ENCODE measurements at places on chromosomes 1 and 21.

- H3K4me1 ChIP-seq = peaks cover 8% of the 10 kb centered on the region
- peaks cover 11% of the 10 kb centered on the region for H3K36me3 ChIP-seq
- H3K27ac ChIP-seq = no peak overlapping the region
- no peak for DNase-seq
- no peaks in the 10 kb centered on the region for H3K27me3 ChIP-seq
- no peak overlapping the region for H3K4me3 ChIP-seq
These were observed 135.3 kb downstream of the GABPA start for GRCh38 chr21:25870084-25870483.

DNA sequence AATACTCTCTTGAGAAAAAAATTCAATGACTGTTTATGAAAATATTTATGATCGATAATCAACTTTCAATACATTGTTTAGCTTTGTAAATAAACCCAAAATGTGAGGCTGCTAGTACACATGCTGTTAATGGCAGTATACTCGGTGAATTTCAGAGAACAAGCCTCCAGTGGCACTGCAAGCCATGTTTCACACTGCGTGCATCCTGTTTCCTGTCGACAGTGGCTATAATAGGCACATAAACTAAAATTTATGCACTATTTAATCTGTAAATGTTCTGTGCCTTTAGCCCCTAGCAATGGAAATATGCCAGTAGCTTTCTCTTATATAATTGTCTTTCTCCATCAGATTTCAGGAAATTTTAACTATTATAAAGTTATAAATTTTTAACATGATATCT is 26.3 kb upstream of the RGS18 start:
- no peaks in the 10 kb centered on the region for H3K27me3 ChIP-seq
- H3K36me3 ChIP-seq = no peaks in the 10 kb centered on the region
- H3K4me1 ChIP-seq = no peaks in the 10 kb centered on the region
- no peak overlapping the region for H3K27ac ChIP-seq
- no peak for DNase-seq

- H3K4me3 ChIP-seq = no peak overlapping the region
- H3K4me1 ChIP-seq = peaks cover 8% of the 10 kb centered on the region
- H3K27ac ChIP-seq = no peak overlapping the region
- peaks cover 4% of the 10 kb centered on the region for H3K36me3 ChIP-seq
- peaks cover 18% of the 10 kb centered on the region for H3K27me3 ChIP-seq
These were observed 104.4 kb downstream of the PCBP3 start for GRCh38 chr21:45747802-45748445.

GRCh38 chr1:109478806-109479205 is 4.9 kb upstream of the ATXN7L2 start:
- no peak for DNase-seq
- H3K4me1 ChIP-seq = peaks cover 11% of the 10 kb centered on the region
- no peak overlapping the region for H3K4me3 ChIP-seq
- H3K27me3 ChIP-seq = peaks cover 5% of the 10 kb centered on the region
- peaks cover 20% of the 10 kb centered on the region for H3K36me3 ChIP-seq

GRCh38 chr1:23546897-23547584 is 12.3 kb downstream of the ID3 start:
- no peak for DNase-seq
- H3K27me3 ChIP-seq = no peaks in the 10 kb centered on the region
- peaks cover 36% of the 10 kb centered on the region for H3K4me1 ChIP-seq
- no peak overlapping the region for H3K27ac ChIP-seq

DNA sequence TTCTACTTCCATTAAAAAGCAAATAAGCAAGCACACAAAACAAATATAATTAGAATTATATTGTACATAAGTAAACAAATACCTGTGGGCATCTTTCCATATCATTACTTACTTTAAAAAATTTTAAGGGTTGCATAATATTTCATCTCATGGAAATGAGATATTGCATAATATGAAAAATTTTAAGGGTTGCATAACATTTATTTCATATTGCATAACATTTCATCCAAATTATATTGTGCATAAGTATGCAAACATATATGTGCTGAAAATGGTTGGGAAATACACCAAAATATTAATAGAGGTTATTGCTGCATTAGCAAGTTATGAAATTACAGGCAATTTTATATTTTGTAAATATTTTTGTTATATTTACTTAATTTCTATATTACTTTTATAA is 213.7 kb downstream of the KCNH1 start:
- H3K27ac ChIP-seq = no peak overlapping the region
- H3K36me3 ChIP-seq = no peaks in the 10 kb centered on the region
- H3K4me3 ChIP-seq = no peak overlapping the region
- no peak for DNase-seq
- no peaks in the 10 kb centered on the region for H3K4me1 ChIP-seq
- H3K27me3 ChIP-seq = no peaks in the 10 kb centered on the region

DNA sequence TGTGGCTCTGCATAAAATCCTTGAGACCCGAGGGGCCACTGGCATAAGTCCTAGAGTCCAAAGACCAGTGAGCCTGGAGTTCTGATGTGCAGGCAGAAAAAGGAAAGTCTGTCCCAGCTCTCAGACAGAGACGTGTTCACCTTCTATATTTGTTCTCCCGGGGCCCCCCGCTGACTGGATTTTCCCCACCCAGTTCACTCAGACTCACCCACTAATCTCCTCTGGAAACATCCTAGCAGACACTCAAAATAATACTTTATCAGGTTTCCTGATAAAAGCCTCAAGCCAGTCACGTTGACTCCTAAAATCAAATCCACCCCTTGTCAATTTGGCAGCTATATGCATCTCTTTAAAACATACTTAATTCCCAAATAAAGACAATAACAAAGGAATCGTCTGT is 1084.2 kb upstream of the NCAM2 start:
- no peaks in the 10 kb centered on the region for H3K36me3 ChIP-seq
- no peaks in the 10 kb centered on the region for H3K27me3 ChIP-seq
- H3K4me3 ChIP-seq = no peak overlapping the region
- DNase-seq = no peak
- H3K4me1 ChIP-seq = no peaks in the 10 kb centered on the region

DNA sequence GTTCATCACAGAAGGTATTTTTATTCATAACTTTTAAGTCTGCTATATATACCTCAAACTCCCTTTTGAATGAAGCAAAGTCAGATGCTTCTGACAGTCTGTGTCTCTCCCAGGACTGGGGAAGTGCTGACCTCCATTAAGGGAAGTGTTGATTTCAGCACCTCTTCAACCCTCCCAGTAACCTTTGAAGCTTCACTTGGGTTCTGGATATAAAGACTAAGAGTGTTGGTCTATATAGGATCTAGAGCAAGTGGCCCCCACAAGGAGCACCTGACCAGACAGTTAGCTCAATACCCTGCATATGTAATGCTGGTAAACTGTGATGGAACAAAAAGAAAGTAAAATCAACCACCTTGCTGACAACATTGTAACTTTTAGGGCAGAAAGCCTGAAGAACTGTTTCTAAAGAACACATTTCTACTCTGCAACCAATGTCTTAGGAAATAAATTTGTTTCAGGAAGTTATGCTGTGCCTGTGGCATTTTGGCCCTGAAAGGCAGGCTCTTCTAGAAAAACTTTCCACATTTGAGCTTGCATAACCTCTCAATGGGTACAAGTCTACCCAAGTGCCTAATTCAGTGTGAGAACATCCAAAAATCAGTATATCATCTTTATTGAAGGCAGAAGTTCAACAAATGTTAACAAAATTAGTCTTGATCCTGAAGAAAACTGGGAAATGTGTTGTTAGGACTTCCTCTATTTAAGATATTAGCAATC is 865 bp upstream of the PTPN22 start:
- DNase-seq = no peak
- H3K4me3 ChIP-seq = 0 out of 2 replicates have a peak overlapping the region, but pooled peaks have one; percentile 18
- H3K27ac ChIP-seq = peak overlapping the region; percentile 72
- 0 out of 2 replicates have a peak, but pooled peaks cover 4% of the 10 kb centered on the region for H3K27me3 ChIP-seq
- peaks cover 63% of the 10 kb centered on the region for H3K4me1 ChIP-seq

DNA sequence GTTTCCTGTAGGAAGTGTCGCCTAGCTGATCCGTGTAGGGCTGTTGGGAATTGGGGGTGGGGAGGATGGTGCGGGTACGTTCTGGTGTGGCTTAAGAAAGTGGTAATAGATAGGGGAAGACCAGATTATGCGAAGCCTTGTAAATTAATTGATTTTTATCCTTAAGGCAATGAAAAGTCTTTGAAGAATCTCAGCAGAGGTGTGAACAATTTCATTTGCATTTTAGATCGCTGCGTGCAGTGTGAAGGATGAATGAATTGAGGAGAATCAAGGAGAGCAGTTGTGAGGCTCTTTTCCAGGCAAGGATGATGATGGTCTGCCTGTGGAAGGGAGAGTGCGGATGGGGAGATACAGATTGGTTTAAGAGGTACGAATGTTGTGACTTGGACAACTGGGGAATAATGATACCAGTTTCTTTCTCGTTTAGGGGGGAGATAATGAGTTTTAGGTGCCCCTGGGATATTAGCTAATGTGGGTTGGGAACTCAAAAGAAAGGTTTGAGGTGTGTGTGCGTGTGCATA is 813 bp upstream of the DEDD start:
- peaks cover 28% of the 10 kb centered on the region for H3K4me1 ChIP-seq
- no peak for DNase-seq
- H3K27me3 ChIP-seq = 0 out of 2 replicates have a peak, but pooled peaks cover 1% of the 10 kb centered on the region
- H3K27ac ChIP-seq = no peak overlapping the region

GRCh38 chr1:223628233-223629125 is 37.0 kb downstream of the CAPN8 start:
- H3K27me3 ChIP-seq = peaks cover 33% of the 10 kb centered on the region
- no peak overlapping the region for H3K27ac ChIP-seq
- DNase-seq = peak; percentile 11
- H3K36me3 ChIP-seq = no peaks in the 10 kb centered on the region

GRCh38 chr1:202073206-202073605 is 49.5 kb upstream of the GPR37L1 start:
- no peak overlapping the region for H3K4me3 ChIP-seq
- peaks cover 4% of the 10 kb centered on the region for H3K27me3 ChIP-seq
- H3K4me1 ChIP-seq = peaks cover 21% of the 10 kb centered on the region
- H3K27ac ChIP-seq = no peak overlapping the region
- H3K36me3 ChIP-seq = no peaks in the 10 kb centered on the region

GRCh38 chr1:200172311-200172710 is 144.8 kb downstream of the NR5A2 start:
- peak overlapping the region; percentile 71 for H3K27ac ChIP-seq
- no peaks in the 10 kb centered on the region for H3K36me3 ChIP-seq
- peak overlapping the region; percentile 68 for H3K4me3 ChIP-seq
- peaks cover 50% of the 10 kb centered on the region for H3K4me1 ChIP-seq

- peaks cover 6% of the 10 kb centered on the region for H3K4me1 ChIP-seq
- H3K36me3 ChIP-seq = no peaks in the 10 kb centered on the region
- H3K27ac ChIP-seq = peak overlapping the region; percentile 54
- H3K4me3 ChIP-seq = no peak overlapping the region
- peaks cover 7% of the 10 kb centered on the region for H3K27me3 ChIP-seq
- DNase-seq = peak; percentile 95
These were observed 2.2 kb upstream of the BCL9 start for GRCh38 chr1:147539122-147539575.

DNA sequence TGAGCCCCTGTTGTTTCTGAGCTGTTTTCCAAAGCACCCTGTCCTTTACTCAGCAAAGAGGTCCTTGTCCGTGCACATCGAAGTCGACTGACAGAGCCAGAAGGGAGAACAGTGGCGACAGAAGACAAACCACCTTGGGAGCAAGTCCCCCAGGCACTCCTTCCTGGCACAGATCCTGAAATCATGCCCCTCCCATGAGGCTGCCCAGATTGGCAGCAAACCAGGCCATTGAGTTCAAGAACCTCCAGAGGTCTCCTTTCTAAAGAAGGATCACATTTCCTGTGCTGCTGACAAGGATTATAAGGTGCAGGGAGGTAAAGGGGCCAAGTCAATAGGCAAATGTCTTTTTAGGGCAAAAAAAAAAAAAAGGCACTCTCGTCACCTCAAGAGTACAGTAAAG is 84.7 kb upstream of the HIVEP3 start:
- no peak overlapping the region for H3K27ac ChIP-seq
- H3K36me3 ChIP-seq = no peaks in the 10 kb centered on the region
- H3K4me3 ChIP-seq = no peak overlapping the region
- H3K27me3 ChIP-seq = peaks cover 4% of the 10 kb centered on the region

- no peaks in the 10 kb centered on the region for H3K27me3 ChIP-seq
- no peaks in the 10 kb centered on the region for H3K36me3 ChIP-seq
- DNase-seq = no peak
- H3K27ac ChIP-seq = no peak overlapping the region
These were observed 29.8 kb upstream of the GALNT2 start for GRCh38 chr1:230037261-230037660.

DNA sequence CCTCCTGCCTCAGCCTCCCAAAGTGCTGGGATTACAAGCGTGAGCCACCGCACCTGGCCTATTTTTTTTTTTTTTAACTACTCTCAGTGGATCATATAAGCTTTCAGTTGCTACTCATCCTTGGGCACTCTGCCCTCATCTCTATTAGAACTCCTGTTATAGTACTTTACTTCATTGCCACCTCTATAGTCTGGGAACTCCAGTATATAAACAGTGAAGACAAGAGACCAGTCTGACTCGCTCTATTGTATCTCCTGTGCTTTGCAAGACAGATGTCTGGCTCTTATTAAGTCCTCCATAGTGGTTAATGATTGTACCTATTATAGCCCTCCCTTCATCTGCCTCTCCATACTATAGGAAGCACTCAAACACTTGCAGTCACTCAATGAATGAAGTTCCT is 15.1 kb downstream of the KHDRBS1 start:
- peak; percentile 26 for DNase-seq
- H3K4me3 ChIP-seq = no peak overlapping the region
- H3K27me3 ChIP-seq = peaks cover 4% of the 10 kb centered on the region
- peaks cover 15% of the 10 kb centered on the region for H3K36me3 ChIP-seq
- no peak overlapping the region for H3K27ac ChIP-seq

DNA sequence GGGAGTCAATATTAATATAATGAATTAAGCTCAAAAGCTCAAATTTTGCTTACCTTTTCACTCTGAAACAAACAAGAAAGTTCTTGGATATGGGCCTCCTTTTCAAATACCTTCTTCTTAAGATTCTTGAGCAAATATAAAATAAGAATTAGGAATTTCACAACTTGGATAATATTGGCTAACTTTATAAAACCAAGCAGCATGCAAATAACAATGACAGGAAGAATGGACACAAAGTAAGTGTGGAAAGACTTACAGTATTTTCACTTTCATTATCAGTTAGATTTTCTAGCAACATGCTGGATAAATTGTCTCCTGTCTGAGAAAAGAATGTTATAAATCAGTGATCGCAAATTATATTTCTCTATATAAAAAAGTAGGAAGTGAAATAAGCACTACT is 13.2 kb downstream of the ODF2L start:
- DNase-seq = no peak
- H3K27ac ChIP-seq = peak overlapping the region; percentile 68
- no peaks in the 10 kb centered on the region for H3K27me3 ChIP-seq
- H3K4me3 ChIP-seq = peak overlapping the region; percentile 57

DNA sequence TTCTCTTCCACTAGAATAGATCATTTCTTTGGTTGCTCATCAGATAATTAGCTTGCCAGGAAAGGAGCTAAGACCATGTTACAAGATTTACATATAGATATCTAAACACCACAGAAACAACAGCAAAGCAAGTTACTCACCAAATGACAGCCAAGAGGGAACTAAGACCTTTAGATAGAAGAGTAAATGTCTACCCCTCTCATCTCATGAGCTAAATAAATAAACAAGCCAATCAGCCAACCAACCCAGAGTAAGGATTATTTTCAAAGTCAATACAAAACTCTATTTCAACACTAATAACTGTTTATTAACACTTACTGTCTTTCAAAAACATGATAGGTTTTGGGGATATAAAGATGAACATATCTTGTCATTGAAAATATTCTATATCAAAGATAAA is 474.7 kb downstream of the LMO4 start:
- DNase-seq = no peak
- H3K27ac ChIP-seq = no peak overlapping the region
- H3K4me3 ChIP-seq = no peak overlapping the region
- H3K4me1 ChIP-seq = peaks cover 37% of the 10 kb centered on the region
